BJ (cell line): ENCODE measurements at places on chromosomes 16 and 17.

DNA sequence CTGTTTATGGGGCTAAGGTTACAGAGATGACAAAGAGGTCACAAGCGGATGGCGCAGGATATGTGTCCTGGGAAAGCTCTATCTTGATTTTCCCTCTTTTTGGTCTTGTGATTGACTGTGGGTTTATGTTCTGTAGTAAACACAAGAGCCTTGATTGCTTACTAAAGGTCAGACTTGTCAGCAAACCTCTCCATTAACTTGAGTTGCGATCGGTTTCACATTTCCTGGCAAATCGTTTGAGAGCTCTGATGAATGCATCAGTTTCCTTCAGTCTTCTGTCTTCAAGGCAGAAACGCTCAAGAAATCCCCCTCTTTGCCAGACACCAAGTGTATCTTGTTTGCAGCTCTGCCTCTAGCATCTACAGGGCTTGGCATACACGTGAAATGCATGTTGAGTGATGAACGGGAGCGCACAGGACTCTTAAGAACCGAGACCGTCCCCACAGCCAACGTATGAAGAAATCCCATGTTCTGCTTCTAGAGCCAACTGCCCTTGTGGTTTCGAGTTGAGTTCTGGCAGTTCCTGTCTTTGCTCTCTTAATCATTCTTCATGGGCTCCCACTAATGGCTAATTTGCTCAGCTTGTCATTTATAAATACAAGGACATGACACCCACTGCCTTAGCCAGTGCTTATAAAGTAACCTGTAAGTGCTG lies 143.3 kb downstream of the PITPNC1 start:
- no peak for DNase-seq

- DNase-seq, result no peak
Measured at GRCh38 chr17:32461853-32462617, 17.7 kb downstream of the PSMD11 start.

- DNase-seq, result no peak
Measured at GRCh38 chr16:85236818-85237150, 124.5 kb upstream of the CIBAR2 start.

- DNase-seq, result no peak
Measured at GRCh38 chr16:751152-752006, 9.2 kb upstream of the MSLN start.

DNA sequence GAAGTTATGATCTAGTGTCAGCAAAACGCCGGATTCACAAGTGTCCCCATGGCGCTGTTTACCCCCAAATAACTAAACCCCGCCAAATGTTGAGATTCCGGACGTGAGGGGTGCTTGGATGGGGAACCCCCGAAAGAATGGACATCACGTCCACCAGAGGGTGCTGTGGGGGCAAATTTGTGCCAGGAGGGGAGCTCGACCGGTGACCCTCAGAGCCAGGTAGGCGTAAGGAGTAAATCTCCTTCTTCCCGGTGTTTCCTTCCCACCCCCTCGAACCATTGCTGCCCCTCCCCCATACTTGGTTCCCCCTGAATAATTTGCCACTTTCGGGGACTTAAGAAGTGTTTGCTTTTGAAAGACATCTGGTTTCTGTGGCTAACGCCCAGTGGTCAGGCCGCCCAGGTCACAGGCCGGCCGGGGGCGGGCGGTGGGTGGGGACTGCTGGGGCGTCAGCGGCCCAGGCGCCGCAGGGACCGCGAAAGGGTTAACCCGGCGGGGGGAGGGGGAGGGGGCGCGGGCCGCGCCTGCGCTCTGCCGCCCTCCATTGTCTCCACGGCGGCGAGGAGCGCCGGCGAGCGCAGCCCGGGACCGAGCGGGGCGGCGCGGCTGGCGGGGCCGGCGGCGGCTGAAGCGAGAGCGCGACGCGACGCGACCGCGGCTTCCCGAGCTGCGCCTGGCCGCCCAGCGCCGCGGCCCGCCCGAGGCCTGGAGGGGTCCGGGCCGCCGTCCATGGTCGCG lies at the start of gene ZNRF1:
TSS of gene ZNRF1 (plus strand) at position 544 of the 738 bp plus-strand sequence. CDS start 648 bp downstream, outside the sequence.
- DNase-seq, result no peak

DNA sequence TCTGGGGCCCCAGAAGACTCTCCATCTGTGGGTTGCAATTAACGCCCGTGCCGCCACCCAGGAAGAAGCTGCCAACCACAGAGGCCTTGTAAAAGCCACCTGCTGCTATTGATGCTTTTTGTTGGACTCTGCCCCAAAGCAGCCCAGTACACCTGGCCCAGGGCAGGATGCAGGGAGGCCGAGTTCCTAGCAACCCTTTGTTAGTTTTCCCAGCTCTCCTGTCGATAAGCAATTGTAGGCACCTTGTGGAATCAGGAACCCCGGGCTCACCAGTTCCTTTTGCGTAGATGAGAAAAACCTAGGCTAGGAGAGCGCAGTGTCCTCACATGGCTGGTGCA lies 103.3 kb downstream of the ABCC6 start:
- DNase-seq, result no peak

DNA sequence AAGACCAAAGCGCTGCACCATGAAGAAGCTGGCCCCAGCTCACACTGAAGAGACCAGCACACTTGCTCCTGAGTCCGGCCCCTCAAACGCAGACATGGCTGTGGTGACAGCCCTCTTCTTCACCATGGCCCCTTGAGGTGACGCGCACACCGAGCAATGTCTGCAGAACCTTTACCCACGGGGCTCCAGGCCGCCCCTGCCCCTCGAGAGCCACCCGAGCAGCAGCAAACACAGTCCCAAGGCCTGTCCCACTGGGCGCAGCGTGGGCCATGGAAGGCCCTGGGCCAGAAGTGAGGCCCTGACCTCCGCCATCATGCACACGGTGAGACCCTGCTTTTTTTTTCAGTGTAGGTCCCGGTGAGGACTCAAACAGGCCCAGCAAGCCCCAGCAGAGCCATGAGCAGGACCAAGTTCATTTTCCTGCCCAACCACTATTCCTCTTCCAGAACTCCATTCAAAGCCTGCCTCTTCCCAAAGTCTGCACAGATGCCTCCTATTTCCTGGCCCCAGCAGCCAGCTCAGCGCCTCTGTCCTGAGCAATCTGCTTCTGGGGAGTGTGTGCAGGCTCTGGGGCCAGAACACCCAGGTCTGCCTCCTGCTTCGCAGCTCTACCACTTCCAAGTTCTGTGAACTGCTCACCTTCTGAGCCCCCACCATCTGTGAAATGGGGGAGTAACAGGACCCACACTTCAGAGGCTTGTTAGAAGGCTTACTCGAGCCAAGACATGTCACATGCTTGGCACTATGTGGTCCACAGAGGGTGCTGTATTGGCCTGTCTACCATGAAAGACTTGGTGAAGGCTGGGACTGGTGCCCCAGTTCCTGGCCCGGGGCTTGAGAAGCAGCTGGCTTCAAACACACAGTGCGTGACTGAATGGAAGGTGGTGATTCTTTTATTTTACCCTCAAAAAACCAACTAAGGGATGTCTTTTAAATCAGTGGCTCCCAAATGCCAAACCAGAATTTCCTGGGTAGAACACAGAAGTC lies 35.7 kb upstream of the GSG1L start:
- DNase-seq, result no peak

DNA sequence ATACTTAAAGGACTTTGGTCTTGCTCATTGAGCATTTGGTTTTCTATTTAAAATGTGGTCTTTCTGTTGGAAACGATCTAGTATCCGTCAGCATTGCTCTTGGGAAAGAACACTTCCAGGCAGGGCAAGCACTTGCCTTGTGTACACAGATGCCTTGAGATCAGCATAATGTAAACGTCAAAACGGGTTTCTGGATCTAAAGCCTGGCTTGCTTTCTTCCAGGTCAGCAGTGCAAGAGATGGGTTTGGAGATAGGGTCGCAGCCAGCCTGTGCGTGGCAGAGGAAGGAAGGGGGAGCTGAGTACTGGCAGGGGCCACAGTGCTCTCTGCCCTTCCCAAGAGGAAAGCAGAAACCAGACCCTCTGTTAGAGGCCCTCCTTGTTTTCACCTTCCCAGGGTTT lies 175.5 kb downstream of the LGALS9B start:
- no peak for DNase-seq

DNA sequence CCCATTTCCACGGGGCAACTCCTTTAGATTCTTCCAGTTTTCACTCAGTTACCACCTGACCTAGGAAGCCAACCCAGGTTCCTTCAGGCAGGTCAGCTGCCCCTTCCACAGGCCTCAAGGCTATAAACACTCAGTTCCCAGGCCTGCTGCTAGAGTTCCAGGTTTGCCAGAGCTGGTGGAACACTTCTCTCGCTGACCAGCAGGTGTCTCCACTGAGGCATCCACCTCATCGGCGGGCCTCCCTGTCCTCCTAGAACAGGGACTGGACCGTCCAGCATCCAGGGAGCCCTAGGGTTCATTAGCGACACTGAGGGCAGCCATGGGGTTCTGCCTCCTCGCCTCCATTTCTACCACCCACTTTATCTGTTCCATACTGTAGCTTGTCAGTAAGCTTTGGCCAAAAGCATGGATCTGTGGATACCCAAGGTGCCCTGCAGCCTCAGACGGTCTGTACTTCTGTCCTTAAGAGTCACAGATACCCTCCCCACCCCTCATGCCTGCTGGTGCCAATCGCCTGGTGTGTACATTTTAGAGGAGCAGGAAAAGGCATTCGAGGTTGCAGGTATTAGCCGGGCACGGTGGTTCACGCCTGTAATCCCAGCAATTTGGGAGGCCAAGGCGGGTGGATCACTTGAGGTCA lies 29.0 kb downstream of the PIMREG start:
- DNase-seq, result no peak

- no peak for DNase-seq
Measured at GRCh38 chr17:7882068-7882467, 6.5 kb upstream of the CHD3 start.

GRCh38 chr16:86924537-86924936 lies 346.2 kb downstream of the FOXL1 start:
- DNase-seq, result no peak

- no peak for DNase-seq
Measured at GRCh38 chr17:48457080-48457836, 27.2 kb upstream of the SKAP1 start.

DNA sequence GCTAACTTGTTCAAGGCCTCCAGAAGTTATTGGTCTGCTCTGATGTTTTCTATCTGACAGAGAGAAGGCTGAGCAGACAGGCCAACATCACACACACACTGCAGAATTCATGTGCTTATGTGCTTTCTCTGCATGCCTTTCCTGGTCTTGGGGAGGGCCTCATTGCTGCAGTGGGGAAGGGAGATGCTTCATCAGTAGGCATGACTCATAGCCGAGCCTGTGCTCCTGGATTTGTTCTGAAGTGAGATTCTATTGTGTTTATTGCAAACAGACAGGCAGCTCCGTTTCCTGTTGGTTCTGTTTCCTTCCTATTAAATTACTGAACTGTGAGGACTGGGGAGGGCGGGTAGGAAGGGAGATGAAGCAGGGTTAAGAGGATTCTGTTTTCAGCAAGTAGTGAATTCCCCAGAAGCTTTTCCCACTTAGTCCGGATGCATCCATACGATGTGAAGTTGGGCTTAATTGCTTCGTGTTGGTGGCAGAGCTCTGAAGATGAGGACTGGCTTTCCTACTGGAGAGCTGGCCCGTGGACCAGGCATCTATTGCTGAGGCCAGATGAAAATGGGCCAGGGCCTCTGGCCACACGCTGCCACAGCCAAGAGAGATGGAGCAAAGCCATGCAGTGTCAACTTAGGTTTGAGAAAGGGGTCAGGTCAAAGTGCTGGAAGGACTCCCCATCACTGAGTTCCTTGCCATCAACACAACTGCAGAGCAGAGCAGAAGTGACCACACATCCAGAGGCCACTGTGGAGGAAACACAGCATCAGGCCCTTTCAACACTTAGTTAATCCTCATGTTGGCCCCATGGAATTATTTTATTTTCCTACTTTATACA lies 179.3 kb downstream of the UTP18 start:
- no peak for DNase-seq

DNA sequence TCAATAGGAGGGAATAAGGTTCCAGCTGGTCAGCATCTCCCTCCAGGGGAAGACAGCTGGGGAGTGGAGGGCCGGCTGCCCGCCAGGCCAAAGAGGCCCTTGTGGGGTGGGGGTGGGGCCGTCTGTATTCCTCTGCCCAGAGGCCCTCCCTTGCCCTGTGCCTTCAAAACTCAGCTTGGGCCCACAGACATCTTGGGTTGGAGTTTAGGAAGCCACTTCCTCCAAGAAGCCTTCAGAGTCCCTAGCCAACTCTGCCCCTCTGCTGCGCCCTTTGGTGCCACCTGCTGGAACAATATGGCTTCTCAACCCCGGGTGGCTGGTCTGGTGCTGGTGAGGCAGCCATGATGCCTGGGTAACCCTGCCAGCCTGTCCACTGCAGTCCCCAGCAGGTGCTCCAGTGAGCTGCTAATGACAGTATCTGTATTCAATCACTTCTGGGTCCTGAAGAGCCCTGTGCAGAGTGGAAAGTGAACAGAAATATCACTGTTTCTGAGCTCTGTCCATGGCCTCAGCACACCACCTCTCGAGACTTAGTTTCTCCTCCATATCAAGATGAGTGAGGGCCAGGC lies 16.7 kb downstream of the HSD11B2 start:
- no peak for DNase-seq

DNA sequence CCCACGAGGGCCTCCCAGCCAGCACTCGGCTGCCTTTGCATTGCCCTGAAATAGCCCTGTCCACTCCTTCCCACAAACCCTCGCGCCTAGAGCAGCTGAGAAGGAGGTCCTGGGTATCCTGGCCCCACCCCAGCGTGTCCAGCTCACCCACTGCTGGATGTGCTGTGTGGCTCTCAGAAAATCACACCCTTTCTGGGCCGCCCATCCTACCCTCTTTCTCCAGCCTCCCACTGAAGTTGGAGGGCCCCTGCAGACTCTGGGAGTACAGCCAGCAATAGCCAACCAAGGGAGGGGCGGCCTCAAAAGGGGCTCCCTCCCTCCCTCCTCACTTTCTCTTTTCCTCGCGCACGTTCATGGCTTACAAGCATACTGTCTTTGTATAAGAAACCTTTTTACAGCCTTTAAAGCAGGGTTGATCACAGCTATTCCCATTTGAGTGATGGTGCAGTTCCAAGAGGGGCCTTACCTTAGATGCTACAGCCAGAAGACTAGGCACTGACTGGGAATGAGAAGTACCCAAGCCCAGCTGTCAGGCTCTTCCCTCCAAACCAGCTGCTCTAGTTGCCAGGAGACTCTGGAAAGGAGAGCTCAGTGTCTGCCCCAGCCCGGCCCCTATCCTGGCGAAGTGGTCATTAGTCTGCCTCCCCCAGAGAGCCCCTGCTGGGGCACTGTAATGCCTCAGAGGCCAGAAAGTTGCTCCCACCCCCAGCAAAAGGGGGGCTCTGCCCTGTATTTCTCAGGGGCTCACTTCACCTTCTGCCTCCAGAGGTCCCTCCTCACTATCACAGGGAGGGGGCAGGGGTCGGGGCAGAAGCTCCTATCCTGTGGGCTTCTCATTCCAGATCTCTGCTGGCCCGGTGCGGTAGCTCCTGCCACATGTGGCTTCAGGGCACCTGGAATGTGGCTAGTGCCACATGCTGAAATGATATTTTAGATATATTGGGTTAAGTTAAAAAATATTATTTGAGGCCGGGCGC lies 38.1 kb downstream of the DCAKD start:
- no peak for DNase-seq

- DNase-seq, result no peak
Measured at GRCh38 chr16:35731341-35732040, 2272.1 kb downstream of the TP53TG3F start.
